Stimulated activated CD8-positive, alpha-beta memory T cell treated with anti-CD3 and anti-CD28 coated beads, Interleukin-4, amount 100 ng/mL, for 48 hours (primary cell): ENCODE measurements at places on chromosomes 4 and X.

- DNase-seq, result no peak
These were observed 47.3 kb downstream of the PJA1 start for GRCh38 chrX:69117876-69118526.

- DNase-seq, result no peak
These were observed 66.0 kb downstream of the GLRB start for GRCh38 chr4:157141976-157142375.

GRCh38 chr4:99815597-99816011 is 1.0 kb upstream of the DAPP1 start:
- DNase-seq, result no peak

GRCh38 chrX:107711521-107712181 is 63.9 kb downstream of the TSC22D3 start:
- DNase-seq, result no peak

GRCh38 chr4:128528793-128529553 is 241.4 kb upstream of the PGRMC2 start:
- no peak for DNase-seq

DNA sequence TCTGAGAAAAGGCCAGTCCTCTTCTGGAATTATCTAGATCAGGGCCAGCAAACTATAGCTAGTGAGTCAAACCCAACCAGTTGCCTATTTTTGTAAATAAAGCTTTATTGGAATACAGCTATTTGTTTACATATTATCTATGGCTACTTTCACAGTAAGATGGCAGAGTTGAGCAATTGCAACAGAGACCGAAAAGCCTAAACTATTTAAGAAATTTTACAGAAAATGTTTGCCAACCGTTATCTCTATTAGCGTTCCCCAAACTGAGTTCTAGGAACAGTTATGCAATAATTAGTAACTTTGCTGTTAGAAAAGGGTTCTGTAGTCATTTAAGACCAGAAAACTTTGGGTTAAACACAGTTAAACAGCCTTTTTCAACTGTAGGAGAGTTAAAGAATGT is 10.5 kb downstream of the TEX13B start:
- no peak for DNase-seq
